NCI-H460 (cell line): ENCODE measurements at places on chromosomes 16 and 17. TPM values are rescaled to one million over a fixed set of nuclear protein-coding genes. Genes with fewer than 3 reads are reported as not detected.

GRCh38 chr17:82837586-82838320 lies 2.1 kb downstream of the ZNF750 start:
- no peak for DNase-seq

DNA sequence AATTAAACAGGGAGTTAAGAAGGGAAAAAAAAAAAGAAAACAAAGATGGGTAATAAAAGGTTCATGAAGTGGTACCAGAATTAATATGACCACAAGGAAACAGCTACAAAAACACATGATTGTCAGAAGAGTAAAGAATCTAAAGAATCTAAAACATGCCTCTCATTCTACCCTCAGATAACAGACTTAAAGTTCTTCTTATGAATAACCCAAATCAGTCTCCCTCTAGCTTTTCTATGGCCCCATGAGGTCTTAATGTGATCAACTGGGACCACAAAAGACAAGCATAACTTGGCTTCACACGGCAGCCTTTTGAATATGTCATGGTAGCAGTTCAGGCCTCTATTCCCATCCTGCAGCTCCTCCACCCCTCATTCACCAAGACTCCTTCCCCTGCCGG lies 6.9 kb downstream of the MYH10 start:
- DNase-seq = no peak

GRCh38 chr16:81487301-81487720 lies 42.7 kb downstream of the CMIP start:
- DNase-seq = no peak

DNA sequence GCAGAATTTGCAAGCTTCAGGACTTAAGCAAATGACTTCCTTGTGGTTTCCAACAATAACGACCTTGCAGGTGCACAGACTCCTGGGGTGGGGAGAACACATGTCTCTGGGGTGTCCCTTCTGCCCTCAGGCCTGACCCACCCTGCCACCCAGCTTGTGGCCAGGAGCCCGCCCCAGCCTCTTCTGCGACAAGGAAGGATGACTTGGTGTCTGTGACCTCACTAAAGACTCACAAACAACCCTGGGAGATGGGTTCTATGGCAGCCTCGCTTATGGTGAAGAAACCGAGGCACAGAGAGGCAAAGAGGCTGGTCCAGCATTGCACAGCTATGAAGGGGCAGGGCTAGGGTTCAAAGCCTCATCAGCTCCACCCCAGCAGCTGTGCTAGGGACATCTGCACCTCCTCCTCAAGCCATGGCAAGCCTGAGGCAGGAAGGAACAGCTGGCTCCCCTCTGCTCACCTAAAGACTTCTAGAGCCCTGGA lies 2.6 kb downstream of the ATP2A3 start:
- DNase-seq = no peak

DNA sequence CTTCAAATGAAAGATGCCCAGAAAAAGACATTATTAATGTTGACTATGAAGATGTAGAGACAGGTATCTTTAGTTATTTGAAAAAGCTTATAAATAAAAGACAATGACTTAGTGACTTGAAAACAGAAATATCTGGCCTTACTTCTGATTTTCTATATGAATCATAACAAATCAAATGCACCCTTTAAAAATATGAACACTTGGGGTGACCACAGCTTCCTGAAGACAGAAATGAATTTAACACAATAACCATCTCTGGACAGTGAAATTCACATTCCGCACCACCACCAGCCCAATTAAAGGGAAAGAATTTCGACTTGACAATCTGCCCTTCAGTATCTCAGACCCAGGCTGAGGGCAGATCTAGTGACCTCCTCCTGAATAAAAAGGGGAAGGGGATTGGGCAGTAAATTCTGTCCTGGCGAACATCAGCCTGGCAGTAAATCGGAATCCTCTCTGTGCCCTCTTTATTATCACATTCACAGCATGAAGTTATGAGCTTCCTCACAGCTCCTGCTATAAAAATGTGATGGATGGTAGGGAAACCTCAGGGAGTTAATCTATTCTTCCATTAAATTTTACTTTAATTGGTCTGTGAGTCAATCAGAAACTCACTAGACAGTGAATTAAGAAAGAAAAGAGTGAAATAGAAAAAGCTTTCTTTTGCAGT lies 131.5 kb downstream of the SNX11 start:
- no peak for DNase-seq

GRCh38 chr16:54509456-54509855 lies 222.9 kb upstream of the IRX3 start:
- DNase-seq = no peak

DNA sequence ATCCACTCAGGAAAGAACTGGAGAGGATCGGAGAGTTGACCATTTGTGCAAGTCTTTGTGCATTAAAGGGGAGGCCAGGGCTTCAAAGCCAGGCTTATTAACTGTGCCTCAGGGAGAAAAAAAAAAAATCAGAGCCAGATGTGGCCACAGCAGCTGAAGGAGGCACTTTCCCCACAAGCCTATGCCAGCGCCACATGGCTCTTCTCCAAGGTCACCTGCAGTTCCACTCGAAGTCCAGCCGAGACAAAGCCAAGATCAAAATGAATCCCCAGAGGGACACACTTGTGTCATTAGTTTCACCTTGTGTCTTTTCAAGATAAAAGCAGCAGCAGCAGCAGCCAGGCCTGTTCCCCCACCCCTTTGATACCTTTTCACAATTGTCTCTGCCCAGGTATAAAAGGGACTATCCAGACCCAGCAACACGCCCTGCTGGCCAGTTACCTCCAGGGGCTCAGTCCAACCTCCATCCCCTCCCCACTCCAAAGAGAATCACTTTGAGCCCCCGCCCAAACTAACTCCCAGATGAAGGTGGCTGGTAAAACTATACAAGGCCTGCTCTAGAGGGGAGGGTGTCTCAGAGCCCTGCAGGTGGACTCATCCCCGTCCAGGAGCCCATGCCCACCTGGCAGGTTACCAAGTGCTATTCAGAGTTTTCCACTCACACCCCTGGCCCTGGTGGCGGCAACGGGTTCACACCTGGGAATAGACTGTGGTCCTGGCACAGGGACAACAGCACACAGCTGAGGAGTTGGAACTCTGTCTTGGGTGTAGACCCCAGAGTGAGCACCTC lies 29.2 kb downstream of the AXIN2 start:
- no peak for DNase-seq

DNA sequence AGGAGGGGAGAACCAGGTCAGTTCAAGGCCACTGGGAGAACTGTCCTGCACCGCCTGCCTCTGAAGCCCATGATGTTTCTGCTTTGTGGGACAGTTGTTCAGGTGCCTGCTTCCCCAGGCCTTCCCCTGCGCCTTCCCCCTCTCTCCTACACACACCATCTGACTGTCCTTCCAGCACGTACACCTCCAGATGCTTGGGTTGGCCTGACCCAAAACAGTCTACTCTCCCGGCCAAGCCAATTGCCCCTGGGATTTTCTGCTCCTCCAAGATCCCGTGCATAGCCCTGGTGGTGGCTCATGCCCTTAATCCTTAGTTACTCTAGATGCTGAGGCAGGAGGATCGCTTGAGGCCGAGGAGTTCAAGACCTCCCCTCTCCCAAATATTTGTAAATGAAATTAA lies 684 bp upstream of the RSAD1 start:
- DNase-seq = no peak

DNA sequence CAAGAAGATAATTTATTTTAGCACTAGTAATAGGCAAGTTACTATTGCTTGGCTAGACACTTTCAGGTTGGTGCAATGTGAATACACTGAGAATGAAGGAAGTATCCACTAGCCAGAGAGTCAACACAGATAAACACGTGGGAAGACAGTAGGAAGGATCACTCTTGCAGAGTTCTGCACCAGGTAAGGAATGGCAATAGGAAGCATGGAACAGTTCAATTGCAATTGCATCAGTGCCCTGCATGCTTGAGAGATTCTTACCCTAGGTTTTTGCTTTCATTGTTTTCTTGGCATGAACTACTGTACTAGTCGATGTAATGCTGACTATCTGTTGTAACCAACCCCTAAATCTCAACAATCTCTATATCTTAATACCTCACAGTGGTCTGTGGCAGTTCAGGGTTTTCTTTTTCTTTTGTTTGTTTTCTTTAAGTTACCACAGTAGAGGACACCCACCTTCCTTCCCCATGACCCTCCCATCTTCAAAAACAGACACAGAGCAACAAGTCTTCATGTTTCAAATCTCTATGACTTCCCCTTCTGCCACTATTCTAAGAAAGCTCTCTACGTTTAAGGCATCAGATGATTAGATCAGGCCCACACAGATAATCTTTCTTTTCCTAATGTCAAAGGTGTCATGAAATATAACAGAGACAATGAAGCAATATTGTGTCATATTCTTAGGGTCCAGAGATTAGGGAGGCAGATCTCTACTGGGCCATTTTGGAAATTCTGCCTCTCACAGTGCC lies 18.1 kb upstream of the ABCA8 start:
- DNase-seq = no peak

- DNase-seq = no peak
Measured at GRCh38 chr16:88634141-88634993, 4.0 kb upstream of the IL17C start.

- DNase-seq = no peak
Measured at GRCh38 chr17:57874434-57875289, 24.8 kb upstream of the MRPS23 start.

DNA sequence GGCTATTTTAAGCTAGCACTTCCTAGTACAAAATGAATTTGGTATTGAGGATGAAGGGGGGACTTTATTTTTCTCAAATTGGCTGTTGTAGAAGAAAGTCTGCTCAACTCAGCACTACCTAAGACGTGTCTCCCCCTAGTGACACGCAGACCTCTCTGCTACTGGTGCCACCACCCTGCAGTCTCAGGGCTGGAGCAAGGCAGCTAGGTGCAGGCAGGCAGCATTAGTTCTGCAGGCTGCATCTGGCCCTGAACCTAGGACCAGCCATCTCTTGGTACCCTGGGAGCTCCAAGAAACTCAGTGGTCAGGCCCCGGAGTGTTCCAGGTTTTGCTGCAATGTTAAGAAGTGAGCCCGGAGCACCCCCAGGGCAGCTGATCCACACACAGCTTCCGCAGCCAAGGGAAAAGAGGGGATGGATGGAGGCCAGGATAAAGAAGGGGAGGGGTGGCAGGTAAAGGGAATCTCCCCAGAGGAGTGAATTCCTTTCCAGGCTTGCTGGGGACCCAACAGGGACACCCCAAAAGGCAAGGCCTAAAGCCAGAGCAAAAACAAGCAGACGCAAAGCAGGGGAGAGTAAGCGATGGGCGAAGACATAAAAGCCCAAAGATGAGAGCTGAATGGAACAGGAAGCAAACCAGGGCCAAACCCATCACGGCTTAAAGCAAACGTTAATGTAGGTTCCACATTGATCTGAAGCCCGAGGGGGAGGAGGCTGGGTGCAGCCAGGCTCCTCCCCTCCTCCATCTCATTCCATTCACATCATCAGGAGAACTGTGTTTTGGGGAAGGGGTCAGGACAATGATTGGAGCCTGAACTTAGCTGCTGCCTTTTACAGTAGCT lies 200.5 kb downstream of the ZFHX3 start:
- peak; percentile 33 for DNase-seq

DNA sequence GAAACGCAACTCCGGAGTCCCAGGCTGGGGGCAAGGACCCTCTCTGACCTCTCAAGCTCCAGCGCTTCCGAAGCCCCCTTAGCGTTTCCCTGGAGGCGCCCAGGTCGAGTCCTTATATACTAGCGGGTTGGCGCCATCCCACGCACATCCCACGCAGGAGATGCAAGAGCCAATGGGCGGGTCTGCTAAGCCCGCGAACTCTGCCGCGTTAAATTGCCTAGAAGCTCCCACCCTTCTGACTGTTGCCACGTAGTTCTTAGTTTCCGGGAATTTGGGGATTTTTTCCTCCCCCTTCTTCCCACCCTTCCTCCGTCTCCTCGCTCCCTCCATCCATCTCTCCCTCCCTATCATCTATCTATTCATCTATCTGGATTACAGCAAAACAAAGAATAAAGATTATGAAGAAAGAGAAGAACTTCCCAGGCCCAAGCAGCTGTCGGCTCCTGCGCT lies at the start of gene SLFN11:
TSS of gene SLFN11 (minus strand) at position 88 of the 450 bp plus-strand sequence. CDS start 9,814 bp downstream, outside the sequence.
- DNase-seq = peak; percentile 63

The ALOX12B gene
- 0.64 and 0.69 TPM in 2 replicates for total RNA-seq

The MT1G gene
- total RNA-seq = not detected in 2 replicates

The SCARF1 gene
- 0.23 TPM in 1 of 2 replicates, not detected in the other for total RNA-seq
